Esophagus mucosa (tissue), 1 donor: ENCODE measurements at places on chromosomes 13 and 19.

- ATAC-seq: peak; percentile 93
Measured at GRCh38 chr19:45455707-45456499, 11.9 kb upstream of the FOSB start.

DNA sequence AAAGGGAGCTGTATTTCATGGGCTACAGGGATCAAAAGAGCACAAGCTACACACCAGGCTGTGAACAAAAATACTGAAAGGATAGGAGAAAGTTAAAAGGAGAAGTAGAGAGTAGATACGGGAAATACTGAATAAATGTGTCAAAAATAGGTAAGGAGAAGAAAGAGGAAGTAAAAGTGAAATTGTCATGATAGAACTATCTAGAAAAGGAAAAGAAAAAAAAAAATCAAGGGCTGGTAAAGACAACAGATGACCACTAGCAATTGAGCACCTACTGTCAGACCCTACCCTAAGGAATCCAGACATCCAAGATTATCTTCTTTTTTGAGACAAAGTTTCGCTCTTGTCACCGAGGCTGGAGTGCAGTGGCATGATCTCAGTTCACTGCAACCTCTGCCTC lies 4.8 kb downstream of the RUBCNL start:
- no peak for ATAC-seq

DNA sequence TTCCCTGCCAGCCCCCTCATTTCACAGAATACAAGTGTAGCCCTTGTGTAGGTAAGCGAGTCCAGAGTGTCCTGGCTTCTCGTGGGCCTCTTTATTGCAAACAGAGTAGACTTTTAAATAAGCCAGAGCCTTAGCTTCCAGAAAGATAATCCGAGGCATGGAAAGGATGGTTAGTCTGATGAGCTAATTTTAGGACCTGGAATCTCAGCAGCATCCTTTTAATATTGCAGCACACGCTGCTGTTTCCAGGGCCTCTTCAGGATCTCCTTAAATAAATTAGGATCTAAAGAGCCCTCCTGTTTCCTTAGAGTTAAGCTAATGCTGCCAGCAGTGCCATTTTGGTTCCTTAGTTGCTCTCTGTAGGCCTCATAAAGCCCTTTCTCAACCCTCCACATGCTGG lies 99.2 kb downstream of the RFC3 start:
- no peak for ATAC-seq

DNA sequence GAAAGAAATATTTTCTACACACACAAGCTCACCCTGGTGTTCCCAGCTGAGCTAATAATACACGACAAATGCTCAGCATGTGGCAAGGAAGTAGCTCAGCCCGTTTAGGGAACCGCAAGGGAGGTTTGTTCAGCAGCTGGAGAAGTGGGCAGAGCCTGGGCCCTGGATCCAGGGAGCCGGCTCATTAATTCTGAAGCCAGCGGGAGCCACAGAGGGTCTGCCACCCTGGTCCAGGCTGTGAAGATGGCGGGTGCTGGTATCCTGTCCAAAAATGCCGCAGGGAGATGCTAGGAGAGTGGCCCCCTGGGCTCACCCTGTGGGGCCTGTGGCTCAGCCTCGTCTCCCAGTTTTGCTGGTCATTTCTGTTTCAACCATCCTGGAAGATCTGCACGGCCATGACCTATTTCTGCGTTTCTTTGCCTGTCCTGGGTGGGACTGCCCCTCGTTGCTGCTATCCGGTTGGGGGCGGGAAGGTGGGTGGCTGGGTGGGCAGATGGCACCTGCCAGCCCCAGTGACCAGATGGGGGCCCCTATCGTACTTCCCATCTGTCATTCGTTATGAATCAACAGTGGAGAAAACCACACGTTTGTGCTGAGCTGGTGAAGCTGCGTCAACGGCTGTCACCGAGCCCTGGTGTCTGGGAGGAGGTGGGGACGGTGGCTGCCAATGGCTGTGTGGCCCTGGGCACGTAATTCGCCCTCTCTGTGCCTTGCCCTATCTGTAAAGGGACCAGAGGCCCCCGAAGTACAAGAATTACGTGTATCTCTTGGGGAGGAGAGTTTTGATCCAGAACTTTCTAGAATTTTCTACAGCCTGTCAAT lies 2.7 kb upstream of the GNA15 start:
- no peak for ATAC-seq

GRCh38 chr13:113542751-113543424 lies 41.7 kb upstream of the TFDP1 start:
- ATAC-seq: no peak

- ATAC-seq: peak; percentile 4
Measured at GRCh38 chr19:6056282-6056741, 54.0 kb downstream of the RFX2 start.

- no peak for ATAC-seq
Measured at GRCh38 chr13:61831026-61831425, 415.4 kb upstream of the PCDH20 start.

- no peak for ATAC-seq
Measured at GRCh38 chr19:56097306-56097705, 23.8 kb downstream of the ZNF787 start.

- ATAC-seq: no peak
Measured at GRCh38 chr19:8036434-8037099, 16.0 kb upstream of the CCL25 start.

GRCh38 chr19:5091018-5091683 lies 122.2 kb downstream of the KDM4B start:
- no peak for ATAC-seq

GRCh38 chr13:32086791-32087441 lies 55.3 kb downstream of the FRY start:
- ATAC-seq: no peak

DNA sequence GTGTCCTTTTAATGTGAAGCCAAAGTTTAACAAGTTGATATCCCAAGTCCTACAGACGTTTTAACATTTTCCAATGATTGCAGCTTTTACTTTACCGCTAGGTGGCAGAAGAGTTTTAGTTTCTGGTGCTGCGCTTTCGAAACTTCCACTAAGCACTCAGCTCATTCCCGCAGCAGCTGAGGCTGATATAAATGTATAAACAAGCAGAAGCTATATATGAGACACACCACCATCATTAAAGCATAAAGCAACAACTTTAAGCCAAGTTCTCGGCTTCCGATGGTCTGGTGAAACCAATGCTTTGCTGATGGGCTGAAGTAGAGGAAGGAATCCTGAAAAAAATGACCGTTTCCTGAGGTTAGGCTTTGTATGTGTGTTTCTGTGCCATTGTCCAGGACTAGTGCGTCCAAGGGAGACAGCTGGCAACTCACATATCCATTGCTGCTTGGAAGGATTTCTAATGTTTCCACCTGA lies 753.9 kb downstream of the OLFM4 start:
- no peak for ATAC-seq

GRCh38 chr13:60169239-60170031 lies 5.7 kb upstream of the DIAPH3 start:
- ATAC-seq: no peak

DNA sequence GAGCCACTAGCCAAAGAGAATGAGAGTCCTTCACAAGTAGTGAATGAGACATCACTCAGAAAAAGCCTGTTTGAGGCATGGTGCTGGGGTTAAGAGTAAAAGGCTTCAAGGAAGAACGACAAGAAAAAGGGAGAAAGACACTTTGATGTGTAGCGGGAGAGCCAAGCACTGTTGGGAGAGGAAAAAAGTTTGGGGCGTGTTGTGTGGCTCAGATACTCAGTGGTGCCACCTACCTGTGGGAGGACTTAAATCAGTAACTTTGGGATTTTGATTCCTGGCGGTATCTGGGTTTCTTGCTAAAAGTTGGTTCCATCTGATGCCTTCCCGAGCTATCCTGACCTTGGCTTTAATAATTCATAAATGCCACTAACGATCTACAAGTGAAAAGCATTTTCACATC lies 12.3 kb downstream of the ELSPBP1 start:
- ATAC-seq: no peak

GRCh38 chr13:35888457-35888883 lies 242.7 kb downstream of the DCLK1 start:
- no peak for ATAC-seq

GRCh38 chr19:28966737-28967399 lies 246.1 kb downstream of the UQCRFS1 start:
- ATAC-seq: no peak

DNA sequence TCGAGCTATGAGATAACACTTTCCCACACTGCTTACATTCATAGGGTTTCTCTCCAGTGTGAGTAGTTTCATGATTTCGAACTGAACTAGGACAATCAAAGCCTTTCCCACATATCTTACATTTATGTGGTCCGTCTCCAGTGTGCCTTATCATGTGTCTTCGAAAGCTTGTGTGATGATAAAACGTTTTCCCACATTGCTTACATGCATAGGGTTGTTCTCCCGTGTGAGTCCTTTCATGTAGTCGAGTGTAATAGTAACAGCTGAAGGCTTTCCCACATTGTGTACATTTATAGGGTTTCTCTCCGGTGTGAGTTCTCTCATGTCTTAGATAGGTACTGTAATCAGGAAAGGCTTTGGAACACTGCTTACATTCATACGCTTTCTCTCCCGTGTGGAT lies 16.3 kb downstream of the ZNF823 start:
- no peak for ATAC-seq

GRCh38 chr19:1672038-1672768 lies 19.8 kb upstream of the TCF3 start:
- ATAC-seq: peak; percentile 60

- peak; percentile 84 for ATAC-seq
Measured at GRCh38 chr19:6516018-6516658, 14.0 kb upstream of the TUBB4A start.

DNA sequence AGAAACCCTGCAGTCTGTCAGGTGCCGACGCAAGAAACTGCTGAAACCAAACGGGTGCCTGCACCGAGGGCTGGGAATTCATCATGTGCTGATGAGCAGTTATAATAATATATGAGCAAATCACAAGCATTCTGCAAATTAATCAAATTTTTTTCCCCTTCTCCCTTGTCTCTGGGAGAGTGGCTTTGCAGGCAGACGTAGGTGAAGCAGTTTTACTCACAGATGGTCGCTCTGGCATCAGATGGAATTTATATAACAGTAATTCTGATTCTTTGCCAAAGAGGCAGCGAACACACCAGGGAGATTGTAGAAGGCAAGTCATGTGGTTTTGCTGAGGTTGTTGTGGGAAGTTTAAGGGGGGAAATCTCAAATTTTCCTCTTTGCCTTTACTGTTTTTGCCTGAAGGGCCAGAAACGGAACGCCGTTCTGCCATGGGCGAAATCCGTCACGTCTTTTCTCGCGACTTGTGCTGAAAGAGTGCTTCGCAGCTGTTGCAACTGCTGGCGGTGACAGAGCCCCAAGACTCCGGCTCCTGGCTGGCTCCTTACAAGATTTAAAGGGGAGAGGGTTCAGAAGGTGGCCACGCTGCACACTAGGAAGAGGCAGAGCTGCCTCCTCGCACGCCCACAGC lies 320.1 kb downstream of the ZNF536 start:
- no peak for ATAC-seq

DNA sequence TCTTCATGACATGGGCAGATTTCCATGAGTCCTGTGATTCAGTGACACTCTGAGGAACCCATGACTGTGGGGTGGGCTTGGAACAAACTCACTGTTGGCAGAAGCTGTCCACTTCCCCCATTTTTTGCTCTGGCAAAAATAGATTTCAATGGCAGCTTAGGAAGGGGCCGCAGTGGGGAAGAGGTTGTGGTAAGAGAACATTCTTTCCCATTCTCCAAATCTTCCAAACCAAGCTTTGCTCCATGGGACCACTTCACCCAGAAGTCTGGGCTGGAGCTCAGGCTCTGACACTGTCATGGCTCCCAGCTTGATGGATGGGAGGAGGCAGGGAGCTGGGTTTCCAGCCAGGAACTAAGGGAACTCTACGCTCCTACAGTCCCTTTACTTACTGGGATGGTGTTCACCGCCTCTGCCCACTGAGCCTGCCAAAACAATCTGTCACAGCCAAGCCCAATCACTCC lies 24.9 kb upstream of the MEDAG start:
- ATAC-seq: no peak

- ATAC-seq: peak; percentile 81
Measured at GRCh38 chr19:44576843-44577565, 36.4 kb upstream of the IGSF23 start.
